ENCODE measurements at places on chromosomes 1 and 21.

DNA sequence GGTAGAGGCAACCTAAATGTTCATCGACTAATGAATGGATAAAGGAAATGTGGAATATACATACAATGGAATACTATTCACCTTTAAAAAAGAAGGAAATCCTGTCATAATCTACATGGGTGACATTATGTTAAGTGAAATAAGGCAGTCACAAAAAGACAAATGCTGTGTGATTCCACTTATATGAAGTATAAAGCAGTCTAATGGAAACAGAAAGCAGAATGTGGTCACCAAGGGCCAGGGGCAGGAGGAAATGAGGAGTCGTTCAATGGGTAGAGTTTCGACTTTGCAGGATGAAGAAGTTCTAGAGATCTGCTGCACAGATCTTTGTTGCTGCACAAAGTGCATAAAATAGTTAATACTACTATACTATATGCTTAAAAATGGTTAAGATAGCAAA lies 7.8 kb downstream of the DIPK1A start:
- DNase-seq: no peak

DNA sequence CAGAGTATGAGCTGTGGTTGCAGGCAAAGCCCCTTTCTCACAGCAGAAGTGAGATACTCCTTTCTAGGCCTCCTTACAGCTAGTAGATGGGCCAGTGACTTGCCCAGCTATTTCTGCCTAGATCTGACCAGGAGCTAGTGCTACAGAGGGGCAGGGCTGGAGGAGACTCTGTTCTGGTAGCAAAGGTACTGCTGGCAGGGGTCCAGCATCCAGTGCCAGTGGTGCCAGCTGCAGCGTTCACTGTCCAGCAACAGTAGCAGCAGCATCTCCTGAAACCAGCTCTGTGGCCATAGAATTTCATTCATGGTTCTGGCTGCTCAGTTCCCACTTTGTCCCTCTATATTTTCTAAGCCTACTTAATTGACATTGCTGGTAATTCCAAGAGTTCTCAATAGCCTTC lies 62.5 kb upstream of the CNN3 start:
- no peak for DNase-seq

DNA sequence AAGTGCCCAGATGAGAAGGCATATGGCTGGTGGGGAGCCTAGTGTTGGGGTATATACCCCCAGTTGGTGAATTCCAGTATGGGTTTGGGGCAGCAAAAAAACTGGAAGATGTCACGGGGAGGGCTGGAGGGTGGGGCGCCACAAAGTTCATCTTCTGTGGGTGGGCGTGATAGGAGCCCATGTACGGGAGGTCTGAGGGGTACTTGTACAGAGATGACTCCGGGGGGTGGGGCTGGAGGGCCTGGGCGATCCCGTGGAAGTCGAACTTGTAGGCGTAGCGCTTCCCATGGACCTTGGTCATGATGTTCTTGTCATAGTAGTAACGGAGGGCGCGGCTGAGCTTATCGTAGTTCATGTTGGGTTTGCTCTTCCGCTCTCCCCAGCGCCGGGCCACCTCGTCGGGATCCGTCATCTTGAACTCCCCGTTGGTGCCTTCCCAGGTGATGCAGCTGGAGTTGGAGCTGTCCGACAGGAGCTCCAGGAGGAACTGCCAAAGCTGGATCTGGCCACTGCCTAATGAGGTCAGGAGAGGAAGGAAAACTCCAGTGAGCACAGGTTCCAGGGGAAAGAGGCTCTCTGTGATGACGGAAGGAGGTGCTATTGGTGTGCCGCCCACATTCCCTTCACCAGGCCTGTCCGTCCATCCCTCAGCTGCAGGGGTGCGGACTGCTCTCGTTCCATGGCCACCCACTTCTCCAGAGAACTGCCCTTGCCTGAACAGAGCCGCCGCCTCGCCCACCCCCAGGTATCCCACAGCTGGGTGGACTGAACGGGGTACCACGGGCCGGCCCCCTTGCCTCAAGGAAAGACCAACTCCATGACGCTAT lies 114.7 kb downstream of the ERG start:
- no peak for DNase-seq

GRCh38 chr1:100506217-100506616 lies 31.7 kb upstream of the GPR88 start:
- DNase-seq: no peak

DNA sequence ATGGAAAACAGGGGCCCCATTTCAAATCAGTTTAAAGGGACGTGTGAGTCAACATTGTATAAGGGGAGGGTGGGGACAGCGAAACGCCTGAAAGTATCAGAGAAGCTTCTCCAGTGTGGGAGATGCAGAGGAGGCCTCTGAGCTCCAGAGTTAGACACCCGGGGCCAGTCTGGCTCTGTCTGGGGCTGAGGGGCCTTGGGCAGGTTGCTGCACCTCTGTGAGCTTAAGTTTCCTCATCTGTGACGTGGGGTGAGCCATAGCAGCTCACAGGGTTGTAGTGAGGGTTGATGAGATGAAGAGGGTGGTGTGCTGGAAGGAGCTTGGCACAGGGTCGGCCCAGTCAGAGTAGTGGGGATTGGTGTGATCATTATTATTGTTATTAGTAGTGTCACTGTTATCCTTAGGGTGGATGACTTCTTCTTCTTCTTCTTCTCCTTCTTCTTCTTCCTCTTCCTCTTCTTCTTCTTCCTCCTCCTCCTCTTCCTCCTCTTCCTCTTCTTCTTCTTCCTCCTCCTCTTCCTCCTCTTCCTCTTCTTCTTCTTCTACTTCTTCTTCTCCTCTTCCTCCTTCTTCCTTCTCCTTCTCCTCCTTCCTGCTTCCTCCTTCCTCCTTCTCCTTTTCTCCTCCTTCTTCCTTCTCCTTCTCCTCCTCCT lies 282.0 kb downstream of the PTPRU start:
- no peak for DNase-seq
